ENCODE measurements at places on chromosomes 7 and 10.

- H3K4me3 ChIP-seq = no peak overlapping the region
These were observed 734.7 kb downstream of the KCNMA1 start for GRCh38 chr10:76902949-76903348.

DNA sequence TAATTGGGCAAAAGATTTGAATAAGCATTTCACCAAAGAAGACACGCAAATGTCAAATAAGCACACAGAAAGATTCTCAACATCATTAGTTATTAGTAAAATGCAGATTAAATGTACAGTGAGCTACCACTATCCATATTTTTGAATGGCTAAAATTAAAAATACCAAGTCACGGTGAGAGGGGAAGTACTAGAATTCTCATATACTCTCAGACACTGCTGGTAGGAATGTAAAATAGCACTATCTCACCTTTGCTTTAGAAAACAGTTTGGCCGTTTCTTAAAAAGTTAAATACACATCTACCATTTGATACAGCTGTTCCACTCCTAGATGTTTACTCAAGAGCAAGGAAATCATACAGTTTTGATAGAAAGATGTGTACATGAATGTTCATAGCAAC, 115.8 kb upstream of the CELF2 start:
- no peak for DNase-seq
- no peak overlapping the region for H3K27ac ChIP-seq
- no peaks in the 10 kb centered on the region for H3K4me1 ChIP-seq
- H3K36me3 ChIP-seq = no peaks in the 10 kb centered on the region

DNA sequence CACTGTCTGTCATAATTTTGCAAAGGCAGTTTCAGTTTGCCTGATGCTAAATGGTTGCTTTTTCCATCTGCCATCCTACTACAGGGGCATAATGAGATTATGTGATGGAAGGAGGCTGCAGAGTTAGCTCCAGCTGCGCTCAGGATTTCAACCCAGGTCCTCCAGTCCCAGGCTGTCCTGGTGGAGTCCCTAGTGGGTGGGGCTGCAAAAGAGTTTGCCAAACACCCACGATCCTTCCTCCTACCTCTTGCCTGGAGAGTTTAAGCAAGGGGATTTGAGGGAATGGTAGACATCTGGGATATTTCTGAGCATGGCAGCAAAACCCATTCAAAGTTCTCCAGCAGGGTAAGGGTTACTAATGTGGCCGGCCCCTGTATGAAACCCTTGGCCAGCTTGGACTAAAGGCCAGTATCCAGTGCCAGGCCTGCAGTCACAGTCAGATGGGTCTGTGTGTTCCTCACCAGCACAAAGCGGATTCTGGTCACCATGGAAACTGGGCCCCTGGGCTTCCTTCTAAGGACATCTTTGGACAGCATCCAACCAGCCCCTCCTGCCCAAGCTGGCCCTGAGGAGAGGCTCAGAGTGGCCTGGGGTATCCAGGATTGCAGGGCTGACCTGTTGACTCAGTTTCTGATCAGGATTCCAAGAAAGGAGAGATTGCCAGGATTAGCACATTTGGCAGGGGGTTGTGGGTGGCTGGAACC, 42.7 kb upstream of the CHST3 start:
- no peak overlapping the region for H3K27ac ChIP-seq
- H3K4me3 ChIP-seq = no peak overlapping the region
- DNase-seq = no peak
- no peaks in the 10 kb centered on the region for H3K4me1 ChIP-seq
- H3K36me3 ChIP-seq = no peaks in the 10 kb centered on the region

GRCh38 chr7:108284349-108285002, 154.3 kb upstream of the LAMB4 start:
- no peaks in the 10 kb centered on the region for H3K36me3 ChIP-seq
- H3K27ac ChIP-seq = no peak overlapping the region
- no peak for DNase-seq
- H3K27me3 ChIP-seq = peaks cover 6% of the 10 kb centered on the region
- no peak overlapping the region for H3K4me3 ChIP-seq
- no peaks in the 10 kb centered on the region for H3K4me1 ChIP-seq

DNA sequence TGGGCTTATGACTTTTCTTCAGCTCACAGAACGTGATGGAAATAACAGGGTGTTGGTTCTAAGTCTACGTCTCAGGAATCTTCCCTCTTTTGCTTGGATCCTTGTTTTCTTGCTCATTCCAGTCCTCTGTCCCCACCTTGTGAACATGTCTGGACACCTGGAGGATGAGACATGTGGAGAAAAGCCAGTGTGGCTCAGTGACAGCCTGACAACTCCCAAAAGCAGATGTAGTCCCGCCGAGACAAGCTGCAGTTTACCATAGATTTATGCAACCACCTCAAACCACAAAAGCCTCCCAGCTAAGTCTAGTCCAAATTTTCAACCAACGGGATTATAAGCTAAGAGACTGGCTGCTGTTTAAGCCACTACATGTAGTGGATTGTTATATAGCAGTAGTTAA, 476.1 kb downstream of the SH2D4B start:
- H3K36me3 ChIP-seq = no peaks in the 10 kb centered on the region
- no peak for DNase-seq
- H3K4me3 ChIP-seq = no peak overlapping the region
- H3K27me3 ChIP-seq = peaks cover 2% of the 10 kb centered on the region

DNA sequence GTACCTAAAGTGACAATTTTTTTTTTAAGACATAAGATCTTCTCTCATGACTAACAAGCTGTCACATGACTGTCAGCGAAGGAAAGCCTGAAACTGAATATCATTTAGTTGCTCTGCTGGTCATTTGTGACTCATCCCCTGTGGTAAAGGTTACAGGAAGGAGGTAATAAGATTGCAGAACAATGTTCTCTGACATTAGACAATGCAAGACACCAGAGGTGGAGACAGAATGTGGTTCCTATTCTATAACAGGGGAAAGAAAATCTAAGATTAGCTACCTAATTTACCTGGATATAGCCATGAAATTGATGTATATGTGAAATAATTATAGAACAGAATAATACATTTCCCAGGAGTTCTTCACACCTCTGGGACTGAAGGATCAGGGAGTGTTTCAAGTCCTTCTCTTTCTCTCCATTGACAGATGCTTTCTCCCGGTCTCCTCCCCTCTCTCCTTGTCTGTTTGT, 47.7 kb downstream of the LRGUK start:
- H3K27ac ChIP-seq = no peak overlapping the region
- H3K4me1 ChIP-seq = peaks cover 16% of the 10 kb centered on the region
- no peak for DNase-seq

All from natural killer cell treated with Interleukin-12 subunit alpha and Interleukin-12 subunit beta and Interleukin-15 and Interleukin-18, amount 100 ng/mL, for 72 hours (primary cell).